ENCODE measurements at places on chromosomes 2 and 18. TPM values are rescaled to one million over a fixed set of nuclear protein-coding genes. Genes with fewer than 3 reads are reported as not detected.

The GAREM2 gene
- polyA plus RNA-seq, result 2.8 TPM

The CCL20 gene
- polyA plus RNA-seq, result 0.21 TPM

The SERPINB12 gene
- not detected for polyA plus RNA-seq

The CD226 gene
- polyA plus RNA-seq, result 0.02 TPM
